ENCODE measurements at places on chromosomes 6 and 20.

- no peak for DNase-seq
Observed at GRCh38 chr6:109424946-109425345, 15.5 kb downstream of the PPIL6 start.

DNA sequence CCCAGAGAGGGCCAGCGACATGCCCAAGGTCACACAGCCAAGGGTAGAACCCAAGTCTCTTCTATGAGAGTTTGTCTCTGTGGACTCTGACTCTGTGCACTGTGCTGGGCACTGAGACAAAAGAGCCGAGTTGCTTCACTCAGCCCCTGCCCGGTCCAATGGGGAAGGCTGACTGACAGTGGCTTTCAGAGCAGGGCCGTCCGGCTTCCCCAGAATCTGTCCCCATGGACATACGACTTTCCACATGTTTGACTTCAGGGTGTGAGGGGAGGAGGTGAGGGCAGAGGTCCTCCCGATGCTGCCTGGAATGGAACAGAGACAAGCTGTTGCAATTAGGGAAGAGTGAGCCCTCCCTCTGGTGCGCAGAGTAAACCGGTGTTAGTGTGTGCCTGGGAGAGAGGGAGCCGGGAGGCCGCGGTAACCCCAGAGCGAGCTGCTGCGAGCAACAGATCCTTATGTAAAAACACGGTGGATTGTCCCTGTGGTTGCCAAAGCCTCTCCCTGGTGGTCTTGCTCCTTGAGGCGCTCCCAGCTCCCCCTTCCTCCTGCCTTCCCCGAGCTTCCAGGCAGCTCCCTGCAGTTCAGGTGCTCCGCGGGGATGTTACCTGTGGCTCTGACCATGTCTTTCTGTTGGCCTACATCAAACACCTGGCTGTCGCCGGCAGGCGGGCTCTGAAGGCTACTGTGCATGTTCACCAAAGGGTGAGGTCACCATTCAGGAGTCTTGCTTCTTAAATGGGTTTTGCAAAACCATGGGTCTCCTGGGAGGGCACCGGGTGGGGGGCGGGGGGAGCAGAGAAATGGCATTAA, 672 bp downstream of the SIRPA start:
- no peak for DNase-seq

GRCh38 chr6:22383016-22383415, 86.2 kb upstream of the PRL start:
- no peak for DNase-seq

- no peak for DNase-seq
Observed at GRCh38 chr6:20688710-20689500, 154.6 kb downstream of the CDKAL1 start.

GRCh38 chr20:933029-933428, 16.9 kb upstream of the ANGPT4 start:
- DNase-seq: no peak

DNA sequence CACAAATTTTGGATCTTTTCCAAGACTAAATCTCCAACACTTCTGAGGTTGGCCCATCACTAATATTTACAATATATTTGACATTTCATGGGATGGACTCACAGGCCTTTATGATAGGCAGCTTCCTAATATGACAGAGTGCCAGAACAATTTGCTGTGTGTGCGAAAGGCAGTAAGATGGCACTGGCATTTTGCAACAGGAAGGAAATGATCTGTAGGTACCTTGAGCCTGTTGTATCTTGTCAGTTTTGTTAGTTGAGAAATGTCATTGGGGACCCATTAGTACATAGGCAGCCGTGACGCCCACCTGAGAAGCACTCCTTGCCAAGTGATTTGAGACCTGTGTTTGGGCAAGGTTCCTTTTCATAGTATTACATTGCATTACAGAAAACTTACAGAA, 153.4 kb upstream of the HEY2 start:
- no peak for DNase-seq

DNA sequence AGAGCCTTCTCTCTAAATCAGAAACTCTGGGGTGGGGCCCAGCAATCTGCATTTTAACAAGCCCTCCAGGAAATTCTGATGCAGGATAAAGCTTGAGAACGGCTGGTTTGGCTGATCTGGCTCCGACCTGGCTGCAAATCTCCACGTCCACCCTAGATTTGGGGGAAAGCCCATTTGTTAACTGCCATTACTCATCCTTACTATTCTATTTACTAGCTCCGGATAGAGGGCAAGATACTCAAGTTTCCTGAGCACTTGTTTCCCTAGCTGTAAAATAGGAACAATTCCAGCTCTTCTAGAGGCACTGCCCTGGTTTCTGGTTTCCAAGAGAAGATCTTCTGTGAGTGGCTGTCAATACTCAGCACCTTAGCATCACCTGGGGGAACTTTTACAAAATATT, 44.4 kb downstream of the DAAM2 start:
- no peak for DNase-seq

GRCh38 chr6:73139681-73140383, 85.5 kb downstream of the KHDC1L start:
- no peak for DNase-seq

- DNase-seq: peak; percentile 28
Observed at GRCh38 chr6:501891-502601, 110.5 kb downstream of the IRF4 start.

DNA sequence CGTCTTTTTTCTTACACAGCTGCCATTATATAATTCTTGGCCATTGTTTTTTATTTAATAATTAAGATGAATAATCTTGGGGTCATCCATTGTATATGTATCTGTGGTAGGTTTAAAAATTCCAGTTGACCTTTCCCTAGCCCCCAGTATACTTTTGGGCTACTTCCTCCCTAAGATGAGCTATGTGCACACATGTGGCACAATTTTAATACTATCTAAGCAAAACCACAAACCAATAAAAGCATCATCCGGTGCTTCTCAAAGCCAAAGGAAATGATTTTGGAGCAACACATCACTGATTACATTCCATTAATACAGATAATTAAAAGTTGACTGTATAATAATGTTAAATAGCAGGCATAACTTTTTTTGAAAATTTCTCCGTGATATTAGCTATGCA, 161.2 kb downstream of the ATXN1 start:
- DNase-seq: no peak

- no peak for DNase-seq
Observed at GRCh38 chr6:41080621-41081020, 7.8 kb downstream of the NFYA start.

DNA sequence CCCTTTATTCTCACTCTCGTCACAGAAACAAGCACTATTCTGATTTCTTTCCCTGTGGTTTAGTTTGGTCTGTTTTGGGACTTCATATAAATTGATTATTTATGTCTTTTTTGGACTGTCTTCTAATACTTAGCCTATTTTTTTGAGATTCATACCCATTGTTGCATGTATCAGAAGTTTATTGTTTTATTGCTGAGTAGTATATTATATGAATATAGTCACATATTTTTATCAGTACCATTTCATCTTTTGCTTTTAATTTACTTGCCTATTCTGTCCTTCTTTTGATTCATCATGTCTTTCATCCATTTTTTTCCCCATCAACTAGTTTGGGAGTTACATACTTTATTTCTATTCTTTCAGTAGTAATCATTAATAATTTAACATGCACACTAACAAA, 112.0 kb downstream of the ID4 start:
- no peak for DNase-seq

GRCh38 chr20:32823737-32824588, 4.2 kb downstream of the MAPRE1 start:
- DNase-seq: no peak

DNA sequence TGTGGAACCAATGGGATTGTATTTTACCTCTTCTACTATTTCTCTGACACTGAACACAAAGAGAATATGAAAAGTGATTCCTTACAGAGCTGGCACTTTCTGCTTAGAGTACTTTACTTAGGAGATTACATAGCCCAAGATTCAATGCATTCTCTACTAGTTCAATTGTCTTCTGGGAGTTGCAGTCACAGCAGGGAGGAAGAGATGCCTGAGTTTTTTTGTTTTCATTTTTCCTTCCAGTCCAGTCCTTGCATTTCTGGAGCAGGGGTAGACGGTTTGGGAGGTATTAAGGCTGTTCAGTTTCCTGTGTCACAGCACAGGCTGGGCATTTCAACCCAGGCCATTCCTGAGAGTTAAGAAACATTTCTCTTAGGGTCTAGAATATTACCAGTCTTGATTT, 42.0 kb upstream of the SLC2A12 start:
- no peak for DNase-seq

GRCh38 chr6:41269716-41270115, 16.8 kb downstream of the TREM1 start:
- DNase-seq: no peak

GRCh38 chr6:2973676-2974075, 2.3 kb upstream of the SERPINB6 start:
- no peak for DNase-seq

- no peak for DNase-seq
Observed at GRCh38 chr20:11453430-11453829, 464.3 kb upstream of the BTBD3 start.

DNA sequence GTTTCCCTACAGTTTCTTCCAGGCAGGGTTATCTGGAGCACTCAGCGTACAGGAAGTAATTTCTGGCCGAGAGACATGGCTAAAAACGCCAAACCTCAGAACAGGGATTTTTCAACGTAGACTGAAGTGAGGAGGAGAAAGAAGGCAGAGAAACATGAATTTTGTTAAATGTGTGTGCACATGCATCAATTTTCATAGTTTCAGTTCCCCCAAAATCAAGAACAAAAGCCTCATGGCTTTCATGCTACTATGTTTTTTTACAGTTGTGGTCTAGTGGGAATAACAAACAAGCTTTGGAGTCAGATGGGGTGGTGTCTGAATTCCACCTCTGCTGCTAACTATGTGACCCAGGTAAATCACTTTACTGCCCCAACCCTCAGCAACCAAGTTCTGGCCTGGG, 4.9 kb downstream of the TOMM34 start:
- no peak for DNase-seq

DNA sequence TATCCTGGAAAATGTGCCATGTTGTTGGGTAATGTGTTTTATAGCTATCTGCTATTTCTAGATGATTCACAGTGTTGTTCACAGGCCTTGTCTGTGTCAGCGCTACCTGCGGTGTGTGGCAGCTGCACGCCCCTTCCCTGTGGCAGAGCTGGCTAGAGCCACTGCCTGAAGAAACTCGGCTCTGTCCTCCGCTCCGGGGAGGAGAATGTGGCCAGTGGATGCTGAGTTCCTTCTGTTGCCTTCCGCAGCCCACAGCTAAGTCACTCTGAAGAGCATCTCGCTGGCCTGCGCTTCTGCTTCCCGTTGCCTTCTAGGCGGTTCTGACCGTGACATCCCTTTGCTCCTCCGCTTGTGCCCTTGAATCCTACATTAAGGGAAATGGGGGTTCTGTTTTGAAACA, 135.1 kb downstream of the PLG start:
- no peak for DNase-seq

GRCh38 chr6:28865401-28866204, 58.2 kb downstream of the TRIM27 start:
- DNase-seq: no peak

DNA sequence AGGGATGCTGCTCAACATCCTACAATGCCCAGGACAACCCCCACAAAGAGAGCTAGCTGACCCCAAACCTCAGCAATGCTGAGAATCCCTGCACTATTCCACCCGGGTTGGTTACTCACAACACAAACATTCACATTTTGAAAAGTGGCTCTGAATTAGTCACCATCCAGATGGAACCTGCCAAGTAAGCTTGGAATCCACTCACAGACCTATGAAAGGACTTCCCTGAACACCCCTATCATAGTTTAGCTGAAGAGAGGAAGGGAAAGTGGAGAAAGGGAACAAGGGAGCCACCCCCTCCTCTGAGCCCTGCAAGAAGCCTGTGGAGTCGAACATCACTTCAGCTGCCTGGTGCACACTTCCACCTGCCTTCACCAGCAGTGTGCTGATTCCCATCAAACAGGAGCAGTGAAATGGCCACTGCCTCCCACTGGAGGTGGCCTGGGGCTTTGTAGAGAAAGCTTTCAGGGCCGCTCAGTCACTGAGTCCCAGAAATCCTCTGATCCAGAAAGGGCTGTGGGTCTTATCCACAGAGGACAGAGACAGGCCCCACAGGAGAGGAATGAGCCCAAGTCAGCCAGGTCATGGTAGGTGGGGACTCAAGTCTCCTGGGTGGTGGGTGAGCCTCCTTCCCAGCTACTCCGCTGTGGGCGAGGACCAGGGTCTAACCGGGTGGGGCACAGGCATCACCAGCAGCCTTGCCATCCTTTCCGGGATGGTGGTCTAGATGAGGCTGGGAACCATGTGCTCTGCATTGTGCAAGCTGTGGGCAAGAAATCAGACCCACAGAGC, 203.7 kb downstream of the SYNDIG1 start:
- DNase-seq: no peak

DNA sequence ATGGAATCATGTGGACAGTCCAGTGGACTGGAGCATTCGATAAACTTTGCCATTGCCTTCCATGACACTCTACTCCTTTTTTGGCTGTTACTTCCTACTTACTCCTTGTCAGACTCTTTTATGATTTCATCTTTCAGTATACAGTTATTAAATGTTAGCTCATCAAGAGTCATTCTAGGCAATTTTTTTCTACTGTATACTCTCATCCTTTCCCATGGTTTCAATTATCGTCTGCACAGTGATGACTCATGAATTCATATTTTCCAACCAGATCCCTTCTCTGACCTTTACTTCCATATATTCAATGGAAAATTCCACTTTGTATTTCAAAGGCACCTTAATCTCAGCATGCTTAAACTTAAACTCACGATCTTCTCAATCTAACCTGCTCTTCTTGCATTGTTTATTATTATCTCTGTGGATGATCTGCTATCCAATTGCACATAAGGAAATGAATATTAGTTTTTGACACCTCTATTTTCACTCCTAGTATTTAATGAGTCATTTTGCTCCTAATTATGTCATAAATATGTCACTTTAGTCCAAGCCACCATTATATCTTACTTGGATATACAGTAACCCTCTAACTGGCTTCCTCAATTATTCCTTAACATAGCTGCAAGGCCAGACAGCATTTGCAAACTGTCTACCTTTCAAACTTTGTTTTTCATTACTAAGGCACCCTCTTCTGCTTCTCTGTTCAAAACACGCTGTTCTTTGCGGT, 427.5 kb downstream of the PHF3 start:
- DNase-seq: no peak

GRCh38 chr20:46171909-46172308, 53.8 kb downstream of the CD40 start:
- no peak for DNase-seq

GRCh38 chr20:49759266-49759950, 45.7 kb upstream of the B4GALT5 start:
- DNase-seq: no peak

GRCh38 chr6:105051941-105052471, 95.1 kb downstream of the LIN28B start:
- DNase-seq: no peak

GRCh38 chr20:18537651-18538050, 29.6 kb upstream of the SMIM26 start:
- DNase-seq: no peak

DNA sequence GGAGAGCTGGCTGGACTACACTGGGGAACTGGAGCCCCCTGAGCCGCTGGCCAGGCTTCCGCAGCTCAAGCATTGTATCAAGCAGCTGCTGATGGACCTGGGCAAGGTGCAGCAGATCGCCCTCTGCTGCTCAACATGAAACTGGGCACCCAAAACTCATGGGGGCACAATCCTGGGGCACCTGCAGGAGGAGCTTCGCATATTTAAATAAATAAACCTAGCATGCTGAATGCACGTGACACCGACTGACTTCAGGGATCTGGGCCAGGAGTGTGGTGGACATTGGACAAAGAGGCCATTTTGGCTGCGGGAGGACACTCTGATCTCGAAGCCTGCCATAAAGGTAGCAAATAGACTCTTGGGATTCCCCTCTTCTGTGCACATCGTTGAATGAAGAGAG, 6.8 kb downstream of the SCAND1 start:
- no peak for DNase-seq

- DNase-seq: no peak
Observed at GRCh38 chr6:165417278-165417865, 108.0 kb upstream of the C6orf118 start.

- no peak for DNase-seq
Observed at GRCh38 chr20:46568570-46569129, 18.2 kb upstream of the OCSTAMP start.
